EL (cell line): ENCODE measurements at places on chromosomes 16 and 17.

DNA sequence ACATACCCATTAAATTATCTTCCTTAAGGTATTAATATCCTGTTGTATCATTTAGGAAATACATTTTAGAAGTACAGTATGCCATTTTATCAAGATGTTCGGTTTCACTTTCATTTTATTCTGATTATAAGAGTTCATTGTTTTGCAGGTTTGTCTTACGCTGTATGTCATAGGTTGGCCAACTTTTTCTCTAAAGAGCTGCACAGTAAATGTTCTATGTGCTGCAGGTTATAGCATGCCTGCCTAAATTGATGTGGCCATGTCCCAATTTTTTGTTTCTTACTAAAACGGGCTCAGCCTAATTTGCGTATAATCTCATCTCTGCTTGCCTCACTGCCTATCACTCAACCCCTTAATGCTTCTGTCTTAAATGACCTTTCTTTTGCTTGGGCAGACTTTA lies 126.4 kb downstream of the USP22 start:
- no peak for DNase-seq

- no peak for DNase-seq
These were observed 27.2 kb downstream of the ZNF750 start for GRCh38 chr17:82812601-82813000.

- DNase-seq, result no peak
These were observed 23.9 kb upstream of the NGFR start for GRCh38 chr17:49471089-49471683.

DNA sequence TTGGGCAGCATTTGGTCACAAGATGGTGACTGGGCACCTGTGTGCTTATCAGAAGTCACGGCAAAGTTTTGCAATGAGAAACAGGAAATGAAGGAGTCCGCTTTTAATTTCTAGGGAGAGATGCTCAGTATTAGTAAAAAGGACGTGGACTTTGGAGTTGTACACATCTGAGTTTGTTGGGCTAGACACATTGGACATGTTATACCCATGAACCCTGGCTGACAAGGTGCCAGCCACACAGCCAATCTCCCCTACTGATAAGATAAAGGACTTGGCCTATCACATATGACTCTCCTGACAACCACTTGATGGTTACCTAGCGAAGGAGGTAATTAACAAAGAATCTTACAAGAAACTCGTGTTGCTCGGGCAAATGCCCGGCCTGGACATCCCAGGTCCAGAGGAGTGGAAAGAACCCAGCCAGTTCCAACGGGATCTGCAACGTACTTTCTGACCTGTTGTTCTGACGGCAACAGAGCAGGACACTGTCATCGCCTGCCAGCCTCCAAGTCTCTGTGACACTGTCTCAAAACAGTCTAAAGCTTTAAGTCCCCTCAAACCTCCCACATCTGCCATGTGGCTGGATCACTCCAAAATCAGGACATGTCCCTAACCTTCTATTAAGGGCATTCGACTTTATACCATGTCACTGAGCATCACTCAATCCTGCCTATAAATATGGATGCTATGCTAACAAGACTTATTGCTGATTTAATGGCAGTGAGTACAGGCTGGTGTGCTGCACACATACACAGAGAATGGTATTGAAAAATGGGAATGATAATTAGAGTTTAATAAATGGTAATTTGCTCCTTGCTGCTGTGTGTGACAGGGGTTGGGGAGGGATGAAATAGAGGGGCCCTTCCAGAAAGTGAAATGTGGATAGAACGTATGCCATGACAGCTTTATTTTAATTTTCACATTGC lies 47.6 kb upstream of the LYRM9 start:
- DNase-seq, result no peak

DNA sequence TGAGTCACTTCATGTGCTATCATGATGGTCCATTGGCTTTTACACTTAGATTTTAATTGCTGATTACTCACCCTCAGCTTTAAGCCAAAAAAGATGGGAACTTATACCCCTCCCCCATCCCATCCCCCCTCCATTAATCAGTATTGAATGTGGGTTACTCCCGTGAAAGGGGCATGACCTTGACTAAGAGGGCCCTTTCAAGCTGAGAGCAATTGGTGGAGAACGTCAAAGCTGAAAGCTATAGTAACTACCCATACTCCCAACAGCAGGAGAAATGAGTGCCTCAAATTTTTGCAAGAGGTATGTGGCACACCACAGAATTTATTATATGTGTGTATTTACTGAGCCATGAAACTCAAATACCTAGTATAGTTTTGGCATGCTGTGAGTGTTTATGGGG lies 99.7 kb upstream of the CDH8 start:
- DNase-seq, result peak; percentile 2

GRCh38 chr17:13490906-13491482 lies 110.7 kb downstream of the HS3ST3A1 start:
- DNase-seq, result peak; percentile 64

GRCh38 chr16:31477220-31478216 lies 5.4 kb upstream of the SLC5A2 start:
- no peak for DNase-seq

GRCh38 chr17:69907132-69907847 lies 167.7 kb upstream of the KCNJ16 start:
- DNase-seq, result no peak

DNA sequence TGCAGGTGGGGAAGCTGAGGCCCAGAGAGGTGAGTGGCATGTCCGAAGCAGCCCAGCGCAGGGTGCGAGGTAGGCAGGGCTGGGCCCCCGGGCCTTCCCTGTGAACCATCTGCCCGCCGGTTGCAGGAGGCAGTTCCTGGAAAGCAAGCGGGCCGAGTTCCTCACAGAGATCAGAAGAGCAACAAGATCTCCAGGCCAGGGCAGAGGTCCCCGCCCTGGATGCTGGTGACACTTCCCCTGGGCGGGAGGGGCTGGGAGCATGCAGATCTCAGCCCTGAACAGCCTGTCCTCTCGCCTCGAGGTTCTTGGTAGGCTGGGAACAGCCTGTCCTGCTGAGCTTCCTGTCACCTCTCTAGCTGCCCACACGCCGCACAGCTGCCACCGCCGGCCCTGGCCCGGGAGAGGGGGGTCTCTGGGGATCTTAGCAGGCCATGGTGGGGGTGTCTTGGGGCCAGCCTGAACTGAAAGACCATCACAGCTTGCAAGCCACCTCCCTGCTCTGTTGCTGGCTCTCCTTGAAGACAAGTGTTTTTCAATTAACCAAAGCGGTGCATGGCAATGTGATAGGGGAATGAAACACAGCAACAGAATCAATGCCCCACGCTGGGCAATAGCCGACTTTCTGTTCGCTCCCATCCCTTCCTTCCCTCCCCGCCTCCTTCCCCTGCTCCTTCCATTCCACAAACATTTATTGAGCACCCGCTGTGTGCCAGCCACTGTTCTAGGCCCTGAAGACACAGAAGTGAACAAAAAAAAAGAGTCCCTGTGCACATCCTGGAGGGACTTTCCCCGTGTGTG lies 31.7 kb downstream of the SOCS1 start:
- DNase-seq, result no peak

DNA sequence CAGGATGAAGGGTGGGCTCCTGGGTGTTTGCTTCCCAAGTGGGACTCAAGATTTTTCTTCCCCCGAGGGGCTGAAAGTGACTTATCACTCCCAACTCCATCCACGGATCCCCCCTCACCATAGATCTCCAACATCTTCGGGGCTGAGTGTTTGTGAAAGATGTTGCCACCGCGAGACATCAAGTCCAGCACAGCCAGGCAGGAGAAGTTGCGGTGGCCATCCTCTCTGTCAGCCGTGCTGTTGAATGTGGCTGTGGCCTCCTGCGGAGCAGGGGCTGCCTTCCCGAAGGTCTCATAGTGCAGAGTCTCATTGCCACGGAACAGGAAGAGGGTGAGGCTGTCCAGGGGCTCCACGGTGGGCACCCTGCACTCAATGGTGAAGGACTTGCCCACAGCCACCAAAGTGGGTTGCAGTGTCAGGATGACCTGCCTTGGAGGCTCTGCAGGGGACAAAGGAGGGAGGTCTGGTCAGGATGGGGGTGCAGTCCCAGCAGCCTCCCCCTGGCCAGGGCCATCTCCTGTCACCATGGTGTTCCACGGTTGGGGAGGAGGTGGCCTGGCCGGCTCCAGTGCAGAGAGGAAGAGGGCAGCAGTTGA lies 5.5 kb downstream of the PRR29 start:
- no peak for DNase-seq

DNA sequence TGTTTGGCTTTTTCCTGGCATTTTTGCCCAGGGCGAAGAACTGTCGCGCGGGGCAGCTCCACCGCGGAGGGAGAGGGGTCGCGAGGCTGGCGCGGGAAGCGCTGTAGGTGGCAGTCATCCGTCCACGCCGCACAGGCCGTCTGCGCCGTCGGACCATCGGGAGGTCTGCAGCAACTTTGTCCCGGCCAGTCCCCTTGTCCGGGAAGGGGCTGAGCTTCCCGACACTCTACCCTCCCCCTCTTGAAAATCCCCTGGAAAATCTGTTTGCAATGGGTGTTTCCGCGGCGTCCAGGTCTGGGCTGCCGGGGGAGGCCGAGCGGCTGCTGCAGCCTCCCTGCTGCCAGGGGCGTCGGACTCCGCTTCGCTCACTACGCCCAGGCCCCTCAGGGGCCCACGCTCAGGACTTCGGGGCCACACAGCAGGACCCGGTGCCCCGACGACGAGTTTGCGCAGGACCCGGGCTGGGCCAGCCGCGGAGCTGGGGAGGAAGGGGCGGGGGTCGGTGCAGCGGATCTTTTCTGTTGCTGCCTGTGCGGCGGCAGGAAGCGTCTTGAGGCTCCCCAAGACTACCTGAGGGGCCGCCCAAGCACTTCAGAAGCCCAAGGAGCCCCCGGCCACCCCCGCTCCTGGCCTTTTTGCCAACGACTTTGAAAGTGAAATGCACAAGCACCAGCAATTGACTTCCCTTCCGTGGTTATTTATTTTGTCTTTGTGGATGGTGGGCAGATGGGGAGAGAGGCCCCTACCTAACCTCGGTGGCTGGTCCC lies 2.3 kb upstream of the CBX4 start:
- DNase-seq, result no peak

- peak; percentile 74 for DNase-seq
These were observed 23.7 kb upstream of the RCVRN start for GRCh38 chr17:9928601-9929333.

DNA sequence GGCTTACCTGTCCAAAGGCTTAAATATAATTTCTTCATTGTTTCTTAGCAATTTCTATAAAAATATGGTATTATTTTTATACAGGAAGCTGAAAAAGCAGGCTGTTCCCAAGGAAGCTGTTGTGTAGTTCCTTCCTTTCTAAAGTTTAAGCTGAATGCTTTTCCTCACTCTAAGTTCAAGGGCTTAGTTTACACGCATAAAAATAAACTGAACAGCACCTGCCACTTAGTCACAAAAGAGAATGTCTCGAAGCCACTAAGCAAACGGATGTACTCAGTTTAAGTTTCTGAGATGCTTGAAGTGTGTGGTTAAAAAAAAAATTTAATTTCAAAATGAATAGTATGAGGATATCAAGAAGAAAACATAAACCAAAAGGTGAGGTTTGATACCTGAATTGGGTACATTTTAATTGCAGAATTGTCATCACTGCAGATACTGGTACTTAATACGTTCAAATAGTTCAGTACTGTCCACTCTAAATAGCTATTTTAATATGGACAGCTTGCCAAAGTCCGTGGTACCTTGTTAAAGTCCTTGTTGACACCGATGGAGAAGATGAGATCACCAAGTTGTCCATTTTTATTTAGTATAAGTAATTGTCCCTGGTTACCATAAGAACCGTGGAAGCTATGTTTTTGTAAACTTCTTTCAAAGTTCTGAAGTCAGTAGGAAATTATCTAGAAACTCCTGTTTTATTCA lies 38.1 kb downstream of the MRTFB start:
- no peak for DNase-seq

DNA sequence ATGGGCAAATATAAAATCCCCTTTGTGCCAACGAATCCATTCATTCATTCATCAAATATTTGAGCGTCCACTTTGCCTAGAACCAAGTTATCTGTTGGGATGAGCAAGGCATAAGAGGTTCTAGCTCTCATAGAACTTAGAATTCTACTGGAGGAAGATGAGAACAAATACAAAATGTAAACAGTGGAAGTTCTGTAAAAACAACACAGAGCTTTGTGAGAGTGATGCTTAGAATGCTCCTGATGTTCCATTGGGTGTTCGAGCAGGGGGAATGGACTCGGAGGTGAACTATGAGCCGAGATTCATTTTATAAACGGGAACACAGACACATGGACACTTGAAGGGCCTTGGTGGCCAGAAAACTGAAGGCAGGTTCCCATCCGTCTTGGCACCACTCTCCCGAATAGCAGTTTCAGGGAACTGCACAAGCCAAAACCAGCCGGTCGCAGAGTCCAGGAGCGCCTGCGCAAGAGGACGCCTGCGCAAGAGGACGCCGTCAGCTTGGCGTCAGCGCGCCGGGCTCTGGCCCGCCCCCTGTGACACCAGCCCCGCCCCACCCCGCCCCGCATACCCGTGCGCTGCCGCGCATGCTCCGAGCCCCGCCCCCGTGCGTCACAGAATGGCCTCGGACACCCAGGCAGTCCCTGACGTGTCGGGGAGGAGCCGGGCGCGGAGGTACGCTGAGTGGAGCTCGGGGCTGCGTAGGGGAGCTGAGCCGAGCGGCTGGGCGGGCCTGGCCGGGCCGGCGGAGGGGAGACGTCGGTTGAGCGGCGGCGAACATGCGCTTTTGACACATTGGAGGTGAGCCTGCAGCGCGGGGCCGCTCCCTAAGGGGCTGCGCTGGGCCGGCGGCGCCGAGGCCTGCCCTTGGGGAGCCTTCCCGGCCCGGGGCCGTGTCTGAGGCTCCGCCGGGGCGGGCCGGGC lies at the start of gene NDEL1:
NDEL1 (plus strand) TSS at position 640 of the 924 bp plus-strand sequence. CDS start 8,388 bp downstream, outside the sequence.
- DNase-seq, result peak; percentile 98

DNA sequence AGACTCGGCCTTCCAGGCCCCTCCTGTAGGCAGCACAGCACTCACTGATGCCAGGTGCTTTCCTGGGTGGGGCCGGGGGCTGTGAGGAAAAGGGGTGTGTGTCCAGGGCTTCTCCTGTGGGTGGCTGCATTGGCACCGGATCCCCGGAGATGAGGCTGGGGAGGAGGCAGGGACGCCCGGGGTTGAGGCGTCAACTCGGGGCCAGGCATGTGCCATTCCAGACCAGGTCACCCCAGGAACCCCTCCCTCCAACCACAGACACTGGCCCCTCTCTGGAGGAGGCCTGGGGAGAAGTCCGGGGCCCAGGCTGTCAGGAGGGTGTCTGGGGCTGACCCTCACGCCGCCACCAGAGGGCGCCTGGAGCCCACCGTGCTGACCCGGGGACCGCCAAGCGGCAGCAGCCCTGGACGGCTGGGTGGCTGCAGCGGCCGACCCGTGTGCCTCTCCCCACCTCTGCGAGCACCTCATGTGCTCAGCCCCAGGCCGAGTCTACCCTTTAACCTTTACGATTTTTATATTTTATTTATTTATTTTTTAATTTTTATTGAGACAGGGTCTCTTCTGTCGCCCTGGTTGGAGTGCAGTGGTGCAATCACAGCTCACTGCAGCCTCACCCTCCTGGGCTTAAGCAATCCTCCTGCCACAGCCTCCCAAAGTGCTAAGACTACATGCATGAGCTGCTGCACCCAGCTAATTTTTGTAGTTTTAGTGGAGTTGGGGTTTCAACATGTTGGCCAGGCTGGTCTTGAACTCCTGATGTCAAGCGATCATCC lies 3.2 kb upstream of the METRN start:
- peak; percentile 66 for DNase-seq
